Natural killer cell (primary cell): ENCODE measurements at places on chromosomes 3 and 15. TPM values are rescaled to one million over a fixed set of nuclear protein-coding genes. Genes with fewer than 3 reads are reported as not detected.

ZWILCH gene
- total RNA-seq = 9.7 TPM

IL20RB gene
- 2.8 TPM for total RNA-seq

DAZL gene
- not detected for total RNA-seq

SLC9C1 gene
- not detected for total RNA-seq

SFMBT1 gene
- total RNA-seq = 20.2 TPM

CDHR4 gene
- not detected for total RNA-seq

ZDHHC3 gene
- 78.6 TPM for total RNA-seq

FOXB1 gene
- total RNA-seq = not detected

OXTR gene
- 0.14 TPM for total RNA-seq

CRYGS gene
- total RNA-seq = 3.4 TPM

DNA sequence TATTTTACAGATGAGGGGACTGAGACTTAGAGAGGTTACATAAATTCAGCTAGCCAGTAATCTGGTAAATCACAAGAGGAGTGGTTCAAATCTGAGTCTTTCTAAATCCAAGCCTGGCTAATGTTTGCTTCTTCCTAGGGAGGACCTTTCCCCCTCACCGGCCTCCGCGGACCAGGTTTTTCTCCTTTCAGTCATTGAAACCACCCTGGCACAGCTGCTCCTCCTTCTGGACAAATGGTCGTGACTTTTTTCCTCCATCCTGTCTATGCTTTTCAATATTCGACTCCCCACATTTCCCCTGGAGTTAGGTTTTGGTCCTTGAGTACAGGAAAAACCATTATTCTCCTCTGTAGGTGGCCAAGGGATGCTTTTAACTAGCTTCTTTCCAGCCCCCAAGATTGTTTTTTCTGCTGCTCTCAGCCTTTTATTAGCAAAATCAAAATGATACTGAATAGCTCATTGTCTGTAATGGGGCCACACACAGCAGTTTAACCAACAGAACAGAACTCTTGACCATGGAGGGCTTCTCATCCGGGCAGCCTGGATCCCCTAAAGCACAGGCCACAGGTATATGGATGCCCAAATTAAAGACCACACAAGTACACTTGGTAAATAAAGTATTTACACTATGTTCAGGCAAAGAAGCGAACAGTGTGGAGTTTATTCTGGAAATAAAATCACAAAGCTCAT is 85.9 kb upstream of the KLHL25 start:
- no peak overlapping the region for H3K27ac ChIP-seq
- peaks cover 4% of the 10 kb centered on the region for H3K27me3 ChIP-seq
- H3K4me3 ChIP-seq = no peak overlapping the region
- no peaks in the 10 kb centered on the region for H3K36me3 ChIP-seq
- no peaks in the 10 kb centered on the region for H3K4me1 ChIP-seq

- DNase-seq = no peak
- H3K4me3 ChIP-seq = no peak overlapping the region
- peaks cover 22% of the 10 kb centered on the region for H3K36me3 ChIP-seq
- H3K4me1 ChIP-seq = no peaks in the 10 kb centered on the region
These were observed 40.0 kb downstream of the ATP2C1 start for GRCh38 chr3:130933801-130934345.

- H3K36me3 ChIP-seq = no peaks in the 10 kb centered on the region
- DNase-seq = no peak
- H3K4me1 ChIP-seq = no peaks in the 10 kb centered on the region
- no peak overlapping the region for H3K27ac ChIP-seq
These were observed 133.7 kb upstream of the POU1F1 start for GRCh38 chr3:87410110-87410509.

DNA sequence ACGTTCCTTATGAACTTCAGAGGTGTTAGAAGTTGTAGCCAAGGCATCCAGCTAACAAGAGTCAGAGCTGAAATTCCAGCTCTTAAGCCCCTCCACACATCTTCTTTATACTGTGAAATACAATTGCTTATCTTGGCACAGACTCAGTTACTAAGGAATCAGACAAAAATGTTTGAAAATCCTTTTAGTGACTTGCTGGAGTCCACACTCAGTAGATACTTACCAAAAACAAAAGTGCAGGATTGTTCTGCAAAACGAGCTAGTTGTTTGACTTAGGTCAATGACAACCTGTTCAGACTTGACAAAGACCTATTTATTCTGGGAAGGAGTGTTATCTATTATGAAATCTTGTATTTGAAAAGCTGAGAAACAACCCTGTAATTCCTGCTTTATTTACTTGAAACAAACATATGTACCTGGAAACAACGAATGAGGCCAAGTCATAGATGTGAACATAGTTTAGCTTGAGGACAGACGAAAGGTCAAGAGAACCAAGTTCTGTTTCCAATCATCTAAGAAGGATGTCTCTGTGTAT is 38.5 kb downstream of the B3GNT5 start:
- H3K4me1 ChIP-seq = no peaks in the 10 kb centered on the region
- H3K4me3 ChIP-seq = no peak overlapping the region
- H3K27me3 ChIP-seq = no peaks in the 10 kb centered on the region
- H3K27ac ChIP-seq = no peak overlapping the region
- no peak for DNase-seq

DNA sequence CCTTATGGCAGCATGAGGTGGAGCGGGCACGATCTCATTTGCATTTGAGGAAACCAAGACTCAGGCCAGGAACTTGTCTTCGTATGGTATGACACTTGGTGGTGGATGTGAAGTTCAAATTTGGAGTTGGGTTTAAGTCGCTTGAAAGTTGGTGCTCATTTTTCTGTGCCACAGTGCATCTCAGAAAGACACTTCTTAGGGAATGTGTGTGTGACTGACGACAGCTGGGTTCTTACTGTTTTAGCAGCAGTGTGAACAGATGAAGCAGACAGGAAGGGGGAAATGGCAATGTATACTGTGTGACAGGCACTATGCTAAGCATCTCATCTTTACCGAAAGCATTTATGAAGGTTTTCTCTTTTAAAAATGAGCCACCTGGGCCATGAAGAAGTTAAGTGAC is 75.4 kb downstream of the SEC22A start:
- no peaks in the 10 kb centered on the region for H3K4me1 ChIP-seq
- no peak for DNase-seq
- no peak overlapping the region for H3K27ac ChIP-seq

GRCh38 chr15:55661428-55661827 is 73.3 kb upstream of the PYGO1 start:
- no peaks in the 10 kb centered on the region for H3K36me3 ChIP-seq

DNA sequence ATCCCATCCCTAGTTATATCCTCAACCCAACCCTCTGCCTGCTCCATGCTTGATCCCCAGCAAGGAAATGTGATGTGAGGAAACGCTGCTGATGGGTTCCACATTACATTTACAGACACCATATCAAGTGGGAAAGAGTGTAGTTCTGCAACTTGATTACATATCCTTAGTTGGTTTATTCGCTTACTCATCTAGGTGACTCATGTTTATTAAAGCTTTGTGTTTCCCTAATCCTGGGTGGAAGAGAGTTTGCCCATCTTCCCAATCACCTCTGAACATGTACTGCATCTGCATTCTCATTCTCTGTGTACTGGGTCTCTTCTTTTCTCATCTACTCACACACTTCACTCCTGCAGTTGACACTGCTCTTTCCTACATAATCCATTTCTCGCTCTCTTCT is 91.7 kb upstream of the PDZRN3 start:
- H3K36me3 ChIP-seq = no peaks in the 10 kb centered on the region
- H3K4me3 ChIP-seq = no peak overlapping the region
- H3K27ac ChIP-seq = no peak overlapping the region
- H3K27me3 ChIP-seq = no peaks in the 10 kb centered on the region

DNA sequence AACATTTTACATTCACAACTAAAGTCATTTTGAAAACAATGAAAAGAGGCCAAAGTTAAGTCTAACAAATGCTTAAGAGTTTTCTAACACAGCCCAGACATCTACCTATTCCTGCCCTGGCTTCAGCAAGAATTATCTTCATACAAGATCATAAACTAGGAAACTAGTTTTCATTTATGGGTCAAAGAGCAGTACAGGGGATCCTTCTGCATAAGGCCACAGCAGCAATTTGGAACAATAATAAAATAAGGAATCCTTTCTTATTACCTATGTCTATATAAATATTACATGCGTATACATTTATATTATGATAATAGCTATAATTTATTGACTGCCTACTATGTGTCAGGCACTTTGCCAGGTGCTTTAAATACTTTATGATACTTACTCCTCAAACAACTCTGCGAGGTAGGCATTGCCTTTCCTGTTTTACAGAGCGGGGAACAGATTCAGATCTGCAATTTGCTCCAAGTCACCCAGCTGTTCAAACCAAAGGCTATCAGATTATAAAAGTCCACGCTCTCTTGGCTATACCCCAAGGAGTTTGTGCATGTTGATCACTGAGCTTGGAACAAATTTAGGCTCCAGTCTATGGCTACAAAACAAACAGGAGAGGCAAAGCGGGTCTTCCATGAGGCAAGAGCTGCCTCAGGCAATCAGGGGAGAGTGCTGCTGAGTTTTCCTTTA is 196.4 kb downstream of the RORA start:
- no peak for DNase-seq
- no peak overlapping the region for H3K4me3 ChIP-seq
- no peak overlapping the region for H3K27ac ChIP-seq
- peaks cover 2% of the 10 kb centered on the region for H3K27me3 ChIP-seq
- H3K36me3 ChIP-seq = no peaks in the 10 kb centered on the region

GRCh38 chr15:42741710-42742109 is 4.8 kb upstream of the CDAN1 start:
- H3K36me3 ChIP-seq = peaks cover 10% of the 10 kb centered on the region
- H3K27me3 ChIP-seq = no peaks in the 10 kb centered on the region
- H3K27ac ChIP-seq = no peak overlapping the region
- no peak overlapping the region for H3K4me3 ChIP-seq
- H3K4me1 ChIP-seq = peaks cover 6% of the 10 kb centered on the region

DNA sequence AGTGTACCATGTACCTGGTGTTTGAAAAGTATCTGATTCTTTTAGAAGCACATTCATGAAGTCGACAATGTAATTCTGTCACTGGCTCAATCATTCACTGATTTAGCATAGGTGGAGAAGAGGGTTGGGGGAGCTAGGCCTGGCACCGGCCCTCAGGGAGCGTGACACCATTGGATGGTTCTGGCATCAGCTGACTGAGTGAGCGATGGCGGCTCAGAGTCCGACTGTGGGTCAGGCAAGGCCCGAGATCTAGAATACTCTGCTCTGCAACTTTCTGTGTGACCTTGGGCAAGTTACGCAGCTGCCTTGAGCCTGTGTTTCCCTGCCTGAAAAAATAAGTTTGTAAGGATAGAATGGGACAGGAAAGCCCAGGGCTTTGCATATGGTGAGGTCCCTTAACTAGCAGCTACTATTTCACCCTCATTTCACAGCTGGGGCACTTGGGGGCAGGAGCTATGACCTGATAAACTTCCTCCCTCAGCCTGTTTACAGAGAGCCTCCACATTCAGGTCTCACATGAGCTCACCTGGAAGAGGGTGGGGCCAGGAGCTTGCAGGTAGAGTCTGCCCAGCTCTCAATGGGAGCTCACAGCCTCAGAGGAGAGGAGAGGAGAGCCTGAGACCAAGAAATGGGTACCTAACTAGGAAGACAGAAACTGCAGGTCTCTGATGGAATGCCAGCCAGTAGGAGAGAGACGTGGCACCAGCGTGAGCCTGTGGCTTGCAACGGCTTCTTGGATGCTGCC is 153.7 kb upstream of the TLE3 start:
- no peaks in the 10 kb centered on the region for H3K27me3 ChIP-seq
- no peak for DNase-seq
- peaks cover 23% of the 10 kb centered on the region for H3K4me1 ChIP-seq
- no peaks in the 10 kb centered on the region for H3K36me3 ChIP-seq
- no peak overlapping the region for H3K27ac ChIP-seq

GRCh38 chr3:39757307-39757706 is 52.1 kb upstream of the MYRIP start:
- H3K4me3 ChIP-seq = no peak overlapping the region
- no peaks in the 10 kb centered on the region for H3K4me1 ChIP-seq
- no peaks in the 10 kb centered on the region for H3K36me3 ChIP-seq

DNA sequence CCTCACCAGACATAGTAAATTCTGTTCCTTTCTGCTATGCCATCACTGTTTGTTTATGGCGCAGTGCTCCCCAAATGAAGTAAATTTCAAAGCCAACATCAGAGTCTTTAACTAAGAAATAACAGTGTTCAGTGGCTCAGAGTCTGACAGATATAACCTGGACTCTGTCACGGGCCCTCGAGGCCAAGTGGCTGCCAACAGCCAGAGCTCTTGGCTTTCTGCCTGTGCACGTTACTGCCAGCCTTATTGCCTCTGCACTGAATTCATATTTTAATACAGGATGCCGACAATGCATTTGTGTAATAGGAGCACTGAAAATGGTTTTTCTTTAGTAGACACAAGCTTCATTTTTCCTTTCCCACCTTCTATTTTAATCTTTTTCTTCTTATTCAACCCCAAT is 219.9 kb downstream of the NLGN1 start:
- H3K27me3 ChIP-seq = no peaks in the 10 kb centered on the region
- no peak for DNase-seq
- H3K4me1 ChIP-seq = no peaks in the 10 kb centered on the region

DNA sequence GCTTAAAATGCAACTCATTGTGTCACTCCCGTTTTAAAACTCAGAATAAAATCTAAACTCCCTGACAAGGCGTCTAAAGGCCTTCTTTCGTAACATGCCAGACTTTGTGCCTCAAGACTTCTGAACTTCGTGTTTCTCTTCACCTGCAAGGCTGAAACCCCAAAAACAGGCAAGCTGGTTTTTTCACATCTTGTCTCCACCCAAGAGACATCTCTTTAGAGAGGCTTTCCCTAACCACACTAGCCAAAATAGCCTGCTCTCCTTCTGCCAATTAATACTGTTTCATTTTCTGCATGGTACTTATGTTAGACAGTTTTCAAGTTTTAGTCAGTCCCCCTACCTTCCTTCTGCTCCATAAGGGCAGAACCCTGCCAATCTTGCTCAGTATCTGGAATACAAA is 41.6 kb downstream of the RAF1 start:
- no peak overlapping the region for H3K27ac ChIP-seq
- DNase-seq = no peak
- peaks cover 11% of the 10 kb centered on the region for H3K4me1 ChIP-seq
- H3K4me3 ChIP-seq = no peak overlapping the region

DNA sequence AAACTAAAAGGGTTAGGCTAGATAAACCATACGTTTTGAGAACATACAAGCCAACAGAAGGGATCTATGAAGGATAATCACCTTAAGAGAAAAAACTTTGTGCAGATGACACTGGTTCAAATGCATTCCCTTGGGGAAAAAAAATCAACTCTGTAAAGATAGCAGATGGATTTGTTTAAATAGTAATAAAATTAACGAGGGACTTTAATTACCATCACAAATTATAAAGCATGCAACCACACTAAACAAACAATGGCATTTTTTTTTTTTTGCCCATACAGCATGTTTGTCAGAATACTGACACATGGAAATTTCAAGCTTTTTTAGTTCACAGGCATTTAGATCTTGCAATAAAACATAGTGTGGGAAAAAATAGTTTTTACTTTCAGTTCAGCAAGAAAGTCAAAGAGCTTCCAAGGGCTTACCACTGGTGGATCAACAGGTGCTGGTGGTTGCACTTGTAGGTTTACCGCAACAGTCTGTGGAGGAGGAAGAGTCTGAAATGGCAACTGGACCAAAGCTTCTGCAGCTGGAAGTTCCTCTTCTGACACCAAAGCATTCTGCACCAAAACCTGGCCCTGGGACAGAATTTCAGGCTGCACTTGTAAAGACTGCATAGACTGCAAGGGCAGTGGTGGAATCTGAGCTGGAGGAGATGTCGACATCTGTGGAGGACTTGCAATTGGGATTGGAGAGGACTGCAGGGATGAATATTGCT is 53.1 kb downstream of the PHC3 start:
- H3K4me1 ChIP-seq = peaks cover 12% of the 10 kb centered on the region
- H3K4me3 ChIP-seq = no peak overlapping the region
- H3K27ac ChIP-seq = no peak overlapping the region
- H3K36me3 ChIP-seq = peaks cover 19% of the 10 kb centered on the region
- H3K27me3 ChIP-seq = no peaks in the 10 kb centered on the region
- peak; percentile 39 for DNase-seq

GRCh38 chr3:157066335-157067098 is 93.4 kb downstream of the CCNL1 start:
- no peak overlapping the region for H3K4me3 ChIP-seq
- H3K27me3 ChIP-seq = no peaks in the 10 kb centered on the region
- no peaks in the 10 kb centered on the region for H3K36me3 ChIP-seq
- peaks cover 26% of the 10 kb centered on the region for H3K4me1 ChIP-seq
